Cardiac muscle cell (in vitro differentiated cells and primary cell): ENCODE measurements at places on chromosomes 2 and 18. TPM values are rescaled to one million over a fixed set of nuclear protein-coding genes. Genes with fewer than 3 reads are reported as not detected.

- no peak for DNase-seq
Observed at GRCh38 chr2:20543469-20544152, 96.7 kb downstream of the RHOB start.

GRCh38 chr2:1874101-1874865 is 130.0 kb upstream of the PXDN start:
- DNase-seq = no peak

DNA sequence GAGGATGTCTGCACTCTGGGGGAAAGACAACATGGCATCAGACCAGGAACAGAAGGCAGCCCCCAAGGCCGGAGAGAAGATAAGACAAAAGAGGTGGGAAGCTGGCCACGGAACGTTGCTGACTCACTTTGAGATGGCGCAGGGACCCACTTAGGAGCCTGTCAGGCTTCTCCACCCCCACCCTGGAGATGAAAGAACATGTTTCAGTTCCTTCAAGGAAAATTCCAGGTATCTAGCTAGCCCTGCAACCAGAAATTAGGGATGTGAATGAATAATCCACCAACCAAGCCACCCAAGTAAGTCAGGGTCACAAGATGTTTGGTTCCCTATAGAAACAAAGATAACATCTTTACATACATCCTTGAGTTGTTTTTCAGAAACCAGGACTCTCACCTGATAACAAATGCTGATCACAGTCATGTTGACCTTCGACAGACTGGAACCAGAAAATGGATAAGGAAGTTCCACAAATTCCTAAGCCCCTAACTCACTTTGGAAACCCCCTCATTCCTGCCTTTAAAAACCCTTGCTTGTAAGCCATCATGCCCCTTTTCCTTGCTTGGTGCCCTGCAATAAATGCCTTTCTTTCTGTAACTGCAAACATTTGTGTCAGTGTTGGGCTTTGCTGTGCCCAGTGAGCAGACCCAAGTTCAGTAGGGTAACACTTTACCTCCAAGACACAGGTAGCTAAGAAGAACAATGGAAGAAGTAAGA is 31.9 kb downstream of the PSTPIP2 start:
- no peak for DNase-seq

- no peak for DNase-seq
Observed at GRCh38 chr2:127680706-127681287, 5.5 kb upstream of the LIMS2 start.

GRCh38 chr2:46306330-46306751 is 9.1 kb downstream of the EPAS1 start:
- no peak for DNase-seq

DNA sequence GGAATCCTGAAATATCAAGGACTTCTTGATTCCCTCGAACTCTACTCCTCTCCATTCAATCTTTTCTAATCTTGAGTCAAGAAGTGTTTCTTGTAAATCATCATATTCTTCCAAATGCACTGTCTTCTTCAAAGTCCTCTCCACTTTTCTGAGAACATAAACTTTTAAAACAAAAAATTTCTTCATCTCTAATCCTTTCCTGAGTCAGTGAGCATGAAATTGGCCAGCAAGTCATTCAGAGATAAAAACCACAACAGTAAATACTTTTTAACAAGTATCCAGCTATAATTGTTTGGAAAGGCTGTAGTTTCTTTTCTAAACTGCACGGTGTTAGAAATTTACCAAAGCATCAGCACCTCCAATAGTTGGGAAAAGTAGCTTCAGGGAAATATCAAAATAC is 312.6 kb upstream of the GALNT5 start:
- no peak for DNase-seq

GRCh38 chr2:171181064-171182049 is 20.7 kb upstream of the TLK1 start:
- no peak for DNase-seq

DNA sequence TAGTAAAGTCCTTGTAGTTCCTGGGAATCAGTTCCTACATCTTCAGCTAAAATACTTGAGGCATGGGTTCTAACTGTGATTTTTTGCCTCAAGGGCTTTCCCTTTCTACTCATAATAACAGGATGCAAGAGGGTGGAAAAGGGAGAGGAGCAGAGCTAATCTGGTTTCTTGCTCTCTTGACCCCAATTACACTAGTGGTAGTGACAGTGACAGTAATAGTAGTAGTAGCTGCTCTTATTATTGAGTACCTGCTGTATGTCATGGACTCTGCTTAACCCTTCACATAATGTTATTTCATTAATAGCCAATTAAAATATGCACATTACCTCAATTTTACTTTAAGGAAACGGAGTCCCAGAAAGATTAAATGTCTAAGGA is 214.8 kb upstream of the HNRNPA3 start:
- no peak for DNase-seq

DNA sequence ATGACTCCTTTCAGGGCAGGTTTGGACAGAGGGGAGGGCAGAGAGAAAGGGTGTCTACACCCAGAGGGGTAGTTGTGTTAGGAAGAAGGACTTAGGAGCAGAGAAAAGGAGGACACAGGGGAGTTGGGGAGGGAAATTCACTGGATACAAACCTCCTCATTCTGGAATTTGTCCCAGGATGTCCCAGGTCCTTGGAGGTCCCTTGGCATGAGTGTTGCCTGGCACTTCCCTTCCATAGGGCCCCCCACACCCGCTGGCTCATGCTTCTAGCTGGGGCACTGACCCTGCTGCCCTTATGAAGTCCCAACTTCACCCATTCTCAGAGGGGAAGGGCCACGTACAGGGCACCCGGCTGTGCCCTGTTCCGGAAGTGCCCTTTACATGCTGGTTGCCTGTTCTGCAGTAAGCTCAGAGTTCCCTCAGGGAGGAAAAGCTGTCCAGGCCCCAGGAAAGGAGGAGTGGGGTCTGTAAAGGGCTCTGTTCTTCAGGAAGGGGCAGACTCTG is 93.6 kb upstream of the SMAD2 start:
- DNase-seq = no peak

DNA sequence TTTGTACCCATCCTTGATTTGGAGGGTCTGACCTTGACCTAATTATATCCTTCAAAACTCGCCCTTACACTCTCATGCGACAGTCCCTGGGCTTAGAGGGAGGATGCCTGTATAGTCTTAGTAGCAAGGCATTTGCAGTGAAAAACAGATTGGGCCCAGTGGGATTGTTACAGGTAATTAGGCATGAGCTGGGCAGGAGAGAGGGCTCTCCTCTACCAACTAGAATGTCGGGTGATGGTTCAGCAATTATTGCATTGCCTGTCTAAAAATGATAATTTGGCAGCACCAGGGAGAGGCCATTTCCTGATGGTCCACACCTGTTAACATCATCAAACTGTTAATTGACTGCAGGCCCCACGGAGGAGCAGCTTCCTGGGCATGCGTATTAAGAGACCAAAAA is 32.4 kb downstream of the COMMD1 start:
- DNase-seq = no peak

DNA sequence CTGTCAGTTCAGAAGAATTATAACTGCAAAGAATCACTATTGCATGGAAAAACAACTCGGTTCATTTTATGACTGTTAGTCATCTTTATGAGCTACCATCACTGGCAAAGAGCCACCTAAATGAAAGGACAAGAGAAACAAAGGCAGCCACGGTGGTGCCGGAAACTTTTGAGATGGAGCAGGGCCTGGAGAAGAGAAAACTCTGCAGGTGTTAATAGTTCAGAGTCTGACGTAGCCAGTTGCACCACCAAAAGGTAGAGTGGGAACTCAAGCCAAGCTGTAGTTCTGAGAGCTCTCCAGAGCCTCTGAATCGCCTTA is 110.9 kb downstream of the FTCDNL1 start:
- no peak for DNase-seq

- peak; percentile 57 for DNase-seq
Observed at GRCh38 chr2:144426981-144427479, 92.9 kb downstream of the ZEB2 start.

- DNase-seq = no peak
Observed at GRCh38 chr2:202064881-202065230, 8.2 kb upstream of the KIAA2012 start.

DNA sequence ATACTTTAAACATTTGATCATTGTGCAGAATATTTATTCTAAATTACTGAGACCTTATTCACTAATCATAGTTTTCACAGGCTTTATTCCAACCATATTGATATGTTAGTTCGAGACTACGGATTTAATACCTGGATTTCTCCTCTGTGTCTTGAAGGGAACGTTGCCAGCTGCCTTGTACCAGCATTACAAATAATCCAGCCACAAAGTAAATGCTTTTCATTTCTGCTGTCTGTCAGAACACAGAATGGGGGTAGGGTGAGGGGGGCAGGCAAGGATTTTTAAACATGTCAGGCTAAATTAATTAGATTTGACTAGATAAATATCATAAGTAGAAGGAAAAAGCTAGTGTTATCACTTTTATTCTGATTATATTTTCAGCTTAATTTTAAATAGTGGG is 3.1 kb downstream of the GCG start:
- no peak for DNase-seq

DNA sequence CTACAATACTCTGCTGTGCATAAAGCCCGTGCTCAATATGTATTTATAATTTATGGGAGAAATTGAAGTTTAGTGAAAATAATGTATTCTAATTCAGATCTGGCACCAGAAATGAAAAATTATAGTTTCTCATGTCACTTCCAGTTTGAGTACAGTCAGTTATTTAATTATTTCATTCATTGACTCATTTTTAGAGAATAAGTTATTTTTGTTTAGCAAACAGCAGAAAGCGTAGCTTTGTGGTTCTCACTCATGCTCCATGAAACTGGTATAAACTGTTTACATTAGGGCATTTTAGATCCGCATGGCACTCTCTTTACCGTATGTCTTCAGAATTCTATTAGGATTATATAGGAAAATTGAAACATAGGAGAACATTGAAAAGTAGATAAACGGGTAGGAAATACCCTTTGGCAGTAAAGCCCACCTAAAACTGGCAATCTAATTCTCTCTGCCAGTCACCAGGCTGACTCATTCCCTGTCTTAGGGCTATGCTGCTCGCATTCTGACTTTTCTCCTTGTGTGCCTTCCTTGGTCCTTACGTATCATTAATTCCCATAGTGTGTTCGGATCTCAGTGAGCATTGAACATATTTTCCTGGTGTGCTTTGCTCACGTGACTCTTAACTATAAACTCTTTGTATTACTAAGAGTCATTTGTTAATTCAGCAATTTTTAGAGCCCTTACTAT is 106.0 kb downstream of the ZNF236 start:
- no peak for DNase-seq

- DNase-seq = peak; percentile 55
Observed at GRCh38 chr2:96824079-96824870, 8.2 kb downstream of the CNNM3 start.

- DNase-seq = peak; percentile 34
Observed at GRCh38 chr2:179772346-179772745, 89.1 kb downstream of the ZNF385B start.

DNA sequence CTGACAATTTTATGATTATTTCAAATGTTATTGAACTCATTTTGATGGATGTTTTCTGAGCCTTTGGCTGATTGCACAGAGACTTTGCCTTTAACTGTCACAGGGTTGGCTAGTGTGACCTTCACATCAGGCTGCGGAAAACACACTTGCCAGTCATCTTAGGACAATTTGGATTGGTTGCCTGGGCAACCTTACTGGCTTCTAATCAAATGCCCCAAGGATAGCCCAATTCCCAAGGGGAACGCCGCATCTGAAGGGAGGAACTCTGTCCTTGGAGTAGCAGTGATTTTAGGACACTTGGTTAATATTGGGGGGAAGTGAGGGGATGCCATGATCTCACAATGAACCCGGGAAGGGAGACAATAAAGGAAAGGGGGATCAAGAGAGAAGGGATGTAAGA is 29.5 kb downstream of the OSBPL6 start:
- no peak for DNase-seq

DNA sequence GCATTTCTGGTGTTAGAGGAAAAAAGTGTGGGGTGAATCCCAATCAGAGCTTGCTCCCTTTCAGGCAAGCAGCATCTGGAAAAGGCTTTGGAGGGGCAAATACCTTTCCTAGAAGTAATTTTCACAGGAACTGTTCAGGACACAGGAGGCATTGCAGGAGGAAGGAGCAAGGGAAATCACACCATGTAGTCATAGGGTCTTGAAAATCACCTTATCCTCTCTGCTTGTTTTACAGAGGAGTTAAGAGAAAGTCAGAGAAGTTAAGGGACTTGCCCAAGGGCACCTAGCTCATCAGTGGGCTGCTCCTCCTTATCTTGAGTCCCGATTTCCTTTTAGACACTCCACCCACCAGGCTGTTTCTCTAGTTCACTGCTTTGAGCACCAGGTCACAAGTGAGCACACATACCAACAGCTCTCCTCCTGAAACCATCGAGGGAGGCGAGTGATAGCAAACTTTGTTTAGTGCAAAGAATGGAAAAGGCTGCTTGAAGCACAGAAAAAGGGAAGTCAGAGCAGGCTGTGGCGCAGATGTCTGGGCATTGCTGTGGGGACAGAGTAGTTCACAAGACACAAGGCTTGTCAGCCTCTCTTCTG is 89.2 kb upstream of the CXCR4 start:
- DNase-seq = no peak

DNA sequence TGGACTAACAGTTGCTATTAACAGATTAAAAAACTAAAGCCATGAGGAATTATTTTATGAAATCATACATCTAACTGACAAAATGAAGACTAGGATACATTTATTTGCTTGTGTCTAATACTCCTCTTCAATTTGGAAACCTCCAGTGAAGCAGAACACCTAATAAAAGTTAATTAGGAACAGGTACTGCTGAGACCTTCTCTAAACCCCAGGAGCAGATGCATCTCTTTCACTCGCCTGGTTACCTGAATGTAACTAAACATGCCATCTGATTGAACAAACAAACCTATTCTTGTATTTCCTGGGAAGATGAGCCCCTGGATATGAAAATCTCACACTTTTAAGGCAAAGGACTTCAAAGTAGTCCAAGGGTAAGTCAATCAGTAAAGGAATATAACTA is 898.2 kb downstream of the NRXN1 start:
- DNase-seq = no peak

DNA sequence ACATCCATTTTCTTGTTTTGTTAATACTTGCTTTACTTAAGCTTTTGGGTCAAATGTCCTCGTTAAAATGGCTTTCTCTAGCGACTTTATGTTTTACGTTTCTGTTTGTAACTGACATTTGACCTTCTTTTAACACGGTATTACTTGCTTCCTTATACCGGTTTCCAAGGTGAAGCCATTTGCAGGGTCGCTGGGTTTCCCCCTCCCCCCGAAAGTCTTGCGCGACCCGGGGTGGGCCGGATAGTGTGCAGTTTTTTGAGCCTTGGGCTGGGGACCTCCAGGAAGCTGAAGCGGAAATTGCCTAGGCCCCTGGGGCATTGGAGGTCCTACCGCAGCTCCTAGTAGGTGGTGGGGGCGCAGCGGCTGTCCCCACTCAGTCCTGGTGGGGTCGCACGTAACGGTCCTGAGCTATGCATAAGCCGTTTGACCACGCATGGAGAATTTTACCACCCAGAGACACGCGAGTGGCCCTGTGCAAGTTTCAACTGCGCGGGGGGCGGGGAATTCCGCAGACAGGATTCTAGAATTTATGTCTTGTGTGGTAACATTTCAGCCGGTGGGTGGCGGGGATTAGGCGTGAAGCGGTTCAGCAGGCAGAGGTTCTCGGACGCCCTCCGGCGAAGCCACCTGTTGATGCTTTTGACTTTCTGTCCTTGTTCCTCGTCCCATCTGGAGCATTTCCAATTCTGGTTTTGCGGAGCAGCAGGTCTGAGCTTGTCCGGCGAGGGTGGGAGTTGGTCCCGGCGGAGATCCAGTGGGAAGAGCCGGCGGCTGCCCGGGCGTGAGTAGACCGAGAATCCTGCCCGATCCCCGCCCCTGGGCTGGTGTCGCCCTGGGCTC is 2.4 kb downstream of the CFLAR start:
- DNase-seq = peak; percentile 87

TLX2 gene
- total RNA-seq = 0.06 TPM in 1 of 2 replicates, not detected in the other

BOK gene
- 45.8 and 47.5 TPM in 2 replicates for total RNA-seq

SOS1 gene
- 18.7 and 31.6 TPM in 2 replicates for total RNA-seq

BZW1 gene
- total RNA-seq = 92.9 and 159 TPM in 2 replicates

KDSR gene
- 20.9 and 21.3 TPM in 2 replicates for total RNA-seq

SPP2 gene
- total RNA-seq = not detected in 2 replicates

DGKD gene
- total RNA-seq = 21.3 and 40.0 TPM in 2 replicates
